Mammary epithelial cell (primary cell): ENCODE measurements at places on chromosomes 5 and 9.

GRCh38 chr9:132243156-132244074 lies 81.6 kb downstream of the NTNG2 start:
- no peak for DNase-seq

- DNase-seq: no peak
These were observed 339.9 kb downstream of the ARL15 start for GRCh38 chr5:53970475-53970874.

DNA sequence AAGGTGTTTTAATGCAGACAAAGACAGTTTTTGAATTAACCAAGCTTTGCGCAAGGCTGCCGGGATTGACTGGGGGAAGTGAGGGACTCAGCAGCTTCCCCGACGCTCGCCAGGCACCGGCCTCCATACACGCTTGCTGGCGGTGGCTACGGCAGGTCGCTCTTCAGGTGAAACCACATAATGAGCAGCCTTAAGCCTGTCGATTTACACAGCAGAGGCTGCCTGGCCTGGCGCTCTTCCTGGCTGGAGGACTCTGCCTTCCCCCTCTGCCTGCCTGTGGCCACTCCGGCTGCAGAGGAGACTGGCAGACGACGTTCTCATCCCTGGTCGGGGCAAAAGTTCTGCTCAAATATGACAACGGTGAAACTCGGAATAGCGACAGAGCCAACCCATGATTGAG lies 9.0 kb upstream of the NOTCH1 start:
- no peak for DNase-seq

DNA sequence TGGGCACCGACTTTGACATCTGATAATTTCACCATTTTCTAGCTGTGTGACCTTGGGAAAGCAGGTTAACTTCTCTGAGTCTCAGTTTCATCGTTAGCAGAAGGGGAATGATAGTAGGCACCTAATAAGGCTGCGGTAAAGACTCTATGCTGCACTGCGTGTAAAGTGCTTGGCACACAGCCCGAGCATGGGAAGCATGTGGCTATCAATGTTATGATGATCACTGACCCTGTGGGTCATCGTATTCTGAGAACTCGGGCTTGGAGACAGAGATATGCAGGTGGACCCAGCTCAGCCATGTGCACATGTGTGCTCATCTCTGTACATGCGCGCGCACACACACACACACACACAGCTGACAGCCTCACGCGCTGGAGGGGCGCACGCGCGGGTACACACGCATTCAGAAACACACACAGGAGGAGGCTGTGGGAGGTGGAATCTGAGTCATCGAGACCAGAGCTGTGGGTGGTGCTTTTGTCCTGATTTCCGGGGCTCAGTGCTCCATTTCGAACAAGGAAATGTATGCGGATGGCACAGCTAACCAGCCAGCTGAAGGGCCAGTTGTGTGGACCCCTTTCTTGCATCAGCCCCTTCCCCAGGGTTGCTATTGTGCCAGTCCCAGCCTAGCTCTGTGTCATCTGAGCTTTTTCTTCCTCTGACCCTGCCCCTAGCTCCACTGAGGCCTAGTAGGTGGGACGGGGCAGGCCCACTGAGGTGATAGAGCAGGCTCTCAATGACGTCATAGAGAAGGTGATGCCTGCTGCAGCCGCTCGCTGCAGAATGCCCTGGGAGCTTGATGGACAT lies 11.1 kb upstream of the ARAP3 start:
- no peak for DNase-seq

DNA sequence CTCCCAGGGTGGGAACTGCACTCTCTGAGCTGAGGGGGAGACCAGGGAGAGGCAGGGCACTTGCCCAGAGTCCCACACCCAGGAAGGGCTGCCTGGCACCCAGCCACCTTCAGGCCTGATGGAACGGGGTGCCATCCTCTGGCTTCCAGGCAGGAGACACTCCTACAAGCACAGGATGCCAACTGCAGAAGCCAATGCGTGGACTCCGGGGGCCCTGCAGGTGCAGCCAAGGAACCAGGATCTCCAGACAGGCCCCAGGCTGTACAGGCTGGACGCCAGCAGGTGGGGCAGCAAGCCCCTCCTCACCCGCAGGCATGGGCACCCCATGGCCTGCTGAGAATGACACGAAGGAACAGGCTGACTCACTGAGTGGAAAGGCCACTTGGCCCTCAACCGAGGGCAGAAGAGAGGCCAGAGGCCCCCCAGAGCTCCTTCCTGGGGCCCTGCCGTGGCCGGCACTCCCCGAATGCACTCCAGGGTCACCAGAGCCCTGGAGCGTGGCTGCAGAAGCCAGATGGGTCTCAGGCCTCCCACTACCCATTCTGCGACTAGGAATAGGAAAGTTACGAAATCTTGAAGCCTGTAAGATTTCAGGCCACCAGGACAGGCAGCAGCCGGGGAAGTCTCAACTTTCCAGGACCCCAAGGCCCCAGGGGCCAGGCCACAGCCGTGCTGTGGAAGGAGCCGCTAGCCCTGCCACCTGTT lies 15.7 kb downstream of the NACC2 start:
- DNase-seq: no peak
